Activated T-cell treated with anti-CD3 and anti-CD28 coated beads, Interleukin-2, amount 50 U/mL, for 72 hours (primary cell): ENCODE measurements at places on chromosomes 16 and 17. TPM values are rescaled to one million over a fixed set of nuclear protein-coding genes. Genes with fewer than 3 reads are reported as not detected.

GRCh38 chr16:47375423-47375822 lies 85.4 kb downstream of the ITFG1 start:
- peaks cover 5% of the 10 kb centered on the region for H3K36me3 ChIP-seq
- no peaks in the 10 kb centered on the region for H3K4me1 ChIP-seq
- no peaks in the 10 kb centered on the region for H3K27me3 ChIP-seq
- no peak overlapping the region for H3K27ac ChIP-seq

DNA sequence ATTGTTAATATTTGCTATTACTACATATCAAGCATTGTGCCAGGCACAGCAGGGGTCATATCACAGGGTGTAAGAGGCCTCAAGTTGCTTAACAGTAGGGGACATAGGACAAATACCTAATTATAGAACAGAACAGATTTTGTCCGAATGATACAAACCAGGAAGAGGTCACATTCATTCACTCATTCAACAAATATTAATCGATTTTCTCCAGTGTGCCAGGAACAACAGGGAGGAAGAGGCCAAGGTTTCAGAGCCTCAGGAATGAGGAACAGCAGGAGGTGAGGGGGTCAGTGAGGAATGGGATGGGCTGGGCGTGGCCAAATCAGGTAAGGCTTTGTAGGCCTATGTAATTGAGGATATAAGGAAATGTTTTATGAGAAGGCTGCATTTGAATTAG lies 11.2 kb upstream of the CHST4 start:
- H3K27me3 ChIP-seq, result peaks cover 6% of the 10 kb centered on the region
- no peak overlapping the region for H3K27ac ChIP-seq
- H3K4me3 ChIP-seq, result no peak overlapping the region
- DNase-seq, result no peak
- no peaks in the 10 kb centered on the region for H3K36me3 ChIP-seq
- no peaks in the 10 kb centered on the region for H3K4me1 ChIP-seq

- H3K4me3 ChIP-seq, result no peak overlapping the region
- H3K27me3 ChIP-seq, result no peaks in the 10 kb centered on the region
- H3K4me1 ChIP-seq, result no peaks in the 10 kb centered on the region
These were observed 50.6 kb downstream of the GTF3C1 start for GRCh38 chr16:27498916-27499658.

- H3K27ac ChIP-seq, result peak overlapping the region; percentile 97
- H3K4me1 ChIP-seq, result peaks cover 96% of the 10 kb centered on the region
- H3K4me3 ChIP-seq, result peak overlapping the region; percentile 88
- H3K27me3 ChIP-seq, result no peaks in the 10 kb centered on the region
- peaks cover 5% of the 10 kb centered on the region for H3K36me3 ChIP-seq
- DNase-seq, result peak; percentile 73
These were observed 264.3 kb downstream of the CPPED1 start for GRCh38 chr16:12539185-12539929.

GRCh38 chr16:81275795-81276194 lies 37.3 kb downstream of the BCO1 start:
- H3K27me3 ChIP-seq, result no peaks in the 10 kb centered on the region
- no peak overlapping the region for H3K27ac ChIP-seq
- H3K36me3 ChIP-seq, result no peaks in the 10 kb centered on the region
- H3K4me3 ChIP-seq, result no peak overlapping the region
- DNase-seq, result no peak

DNA sequence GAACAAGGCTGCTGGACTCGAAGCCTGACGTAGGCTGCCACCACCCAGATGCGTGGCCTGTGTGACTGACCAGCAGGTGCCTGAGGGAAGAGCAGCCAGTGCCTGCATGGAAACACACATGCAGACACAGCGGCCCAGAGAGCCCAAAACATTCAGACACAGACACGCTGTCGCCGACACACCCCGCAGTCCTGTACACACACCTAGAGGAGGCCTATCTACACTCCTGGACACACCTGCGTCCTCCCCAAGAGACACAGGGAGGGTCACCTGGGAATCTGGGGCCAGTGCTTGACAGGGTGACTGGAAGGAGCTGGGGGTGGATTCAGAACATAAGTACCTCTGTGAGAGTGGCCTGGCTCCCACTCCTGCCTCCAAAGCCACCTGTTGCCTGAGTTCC lies 6.1 kb upstream of the TSPOAP1 start:
- peaks cover 39% of the 10 kb centered on the region for H3K36me3 ChIP-seq
- DNase-seq, result peak; percentile 33
- peak overlapping the region; percentile 89 for H3K4me3 ChIP-seq
- H3K27ac ChIP-seq, result peak overlapping the region; percentile 99
- H3K27me3 ChIP-seq, result no peaks in the 10 kb centered on the region

- no peaks in the 10 kb centered on the region for H3K4me1 ChIP-seq
- no peak for DNase-seq
- no peak overlapping the region for H3K4me3 ChIP-seq
- H3K36me3 ChIP-seq, result no peaks in the 10 kb centered on the region
These were observed 64.7 kb downstream of the KCNJ18 start for GRCh38 chr17:21756856-21757619.

DNA sequence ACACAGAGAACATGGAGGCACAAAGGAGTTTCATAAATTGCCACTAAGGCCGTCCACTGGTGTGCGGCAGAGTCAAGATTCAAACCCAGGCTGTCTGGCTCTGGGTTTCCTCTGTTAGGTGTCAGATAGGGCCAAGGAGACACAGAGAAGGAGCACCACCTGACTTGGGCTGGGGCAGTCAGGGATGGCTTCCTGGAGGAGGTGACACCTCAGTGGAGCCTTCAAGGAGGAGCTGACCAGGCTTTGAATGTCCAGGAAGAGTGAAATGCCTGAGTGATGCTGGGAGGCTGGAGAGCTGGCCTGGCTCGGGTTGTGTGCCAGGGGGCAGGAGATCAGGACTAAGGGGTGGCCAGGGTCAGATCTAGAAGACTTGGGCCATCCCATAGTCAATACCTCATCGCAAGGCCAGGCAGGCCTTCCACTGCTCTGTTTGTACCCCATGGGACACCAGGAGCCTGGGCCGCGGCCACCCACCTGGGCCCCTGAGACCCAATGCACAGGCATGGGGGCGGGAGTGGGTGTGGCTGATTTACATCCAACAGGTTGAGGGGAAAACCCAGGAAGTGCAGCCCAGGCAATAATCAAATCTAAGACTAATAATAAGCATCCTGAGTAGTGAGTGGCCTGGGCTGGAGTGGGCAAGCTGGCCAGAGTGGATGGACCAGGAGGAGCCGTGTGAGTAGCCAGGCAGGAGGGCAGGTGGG lies 73.7 kb downstream of the USP22 start:
- H3K27me3 ChIP-seq, result peaks cover 6% of the 10 kb centered on the region
- H3K4me3 ChIP-seq, result no peak overlapping the region
- no peak for DNase-seq
- H3K36me3 ChIP-seq, result no peaks in the 10 kb centered on the region

- no peak overlapping the region for H3K27ac ChIP-seq
- DNase-seq, result no peak
- H3K4me3 ChIP-seq, result no peak overlapping the region
- H3K36me3 ChIP-seq, result no peaks in the 10 kb centered on the region
- peaks cover 8% of the 10 kb centered on the region for H3K4me1 ChIP-seq
- no peaks in the 10 kb centered on the region for H3K27me3 ChIP-seq
These were observed 51.5 kb upstream of the ZNF469 start for GRCh38 chr16:88330971-88331890.

GRCh38 chr17:22409160-22409751 lies 716.9 kb downstream of the KCNJ18 start:
- no peak overlapping the region for H3K4me3 ChIP-seq
- H3K27me3 ChIP-seq, result no peaks in the 10 kb centered on the region
- DNase-seq, result no peak
- H3K36me3 ChIP-seq, result peaks cover 12% of the 10 kb centered on the region
- no peak overlapping the region for H3K27ac ChIP-seq

DNA sequence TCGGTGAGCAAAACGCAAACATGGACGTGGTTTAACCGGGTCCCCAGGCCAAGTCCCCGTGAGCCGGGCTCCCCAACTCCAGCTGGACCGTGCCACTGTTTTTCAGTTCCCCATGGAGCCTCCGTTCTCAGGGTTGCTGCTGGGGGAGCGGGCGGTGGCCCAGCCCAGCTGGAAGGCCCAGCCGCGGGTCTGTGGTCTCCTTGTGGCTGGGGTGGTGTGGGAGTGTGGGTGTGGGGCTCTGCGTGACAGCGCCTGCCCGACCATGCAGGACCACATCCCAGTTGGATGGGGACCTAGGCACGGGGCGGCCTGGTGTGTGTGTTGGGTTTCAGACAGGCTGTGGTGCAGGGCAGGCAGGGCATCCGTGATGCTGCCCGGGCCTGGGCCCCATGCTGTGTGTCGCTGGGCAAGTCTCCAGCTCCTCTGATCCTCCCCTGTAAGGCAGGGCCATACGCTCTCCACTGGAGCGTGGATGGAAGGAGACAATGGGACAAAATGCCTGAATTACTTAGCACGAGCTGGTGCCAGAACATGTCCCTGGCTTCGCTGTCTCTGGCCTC lies 40.3 kb downstream of the COX4I1 start:
- H3K36me3 ChIP-seq, result no peaks in the 10 kb centered on the region
- peaks cover 34% of the 10 kb centered on the region for H3K27me3 ChIP-seq
- DNase-seq, result no peak
- no peak overlapping the region for H3K4me3 ChIP-seq
- H3K27ac ChIP-seq, result no peak overlapping the region

- H3K4me1 ChIP-seq, result peaks cover 5% of the 10 kb centered on the region
- H3K4me3 ChIP-seq, result no peak overlapping the region
- DNase-seq, result no peak
- peak overlapping the region; percentile 3 for H3K27ac ChIP-seq
- no peaks in the 10 kb centered on the region for H3K27me3 ChIP-seq
These were observed 4.0 kb downstream of the STXBP4 start for GRCh38 chr17:54972406-54973138.

DNA sequence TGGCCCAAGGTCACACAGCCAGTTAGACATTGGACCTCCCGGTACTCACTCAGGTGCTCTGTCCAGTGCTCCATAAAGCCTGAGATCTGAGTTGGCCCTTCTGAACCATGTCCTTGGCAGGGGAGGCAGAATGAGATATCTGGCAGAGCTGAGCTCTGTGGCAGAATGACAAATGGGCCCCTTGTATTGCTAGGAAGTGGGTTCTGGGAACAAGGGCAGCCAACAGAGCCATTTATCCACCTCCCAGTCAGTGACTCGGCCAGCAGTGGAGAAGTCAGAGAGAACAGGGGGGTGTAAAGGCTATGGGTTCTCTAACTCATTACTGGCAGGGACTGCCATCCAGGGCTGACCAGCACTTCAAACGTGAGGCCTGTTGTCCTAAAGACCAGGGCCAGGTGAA lies 117.1 kb upstream of the NLRP1 start:
- no peak for DNase-seq
- H3K27ac ChIP-seq, result no peak overlapping the region
- H3K27me3 ChIP-seq, result peaks cover 37% of the 10 kb centered on the region
- no peaks in the 10 kb centered on the region for H3K36me3 ChIP-seq
- H3K4me3 ChIP-seq, result no peak overlapping the region

DNA sequence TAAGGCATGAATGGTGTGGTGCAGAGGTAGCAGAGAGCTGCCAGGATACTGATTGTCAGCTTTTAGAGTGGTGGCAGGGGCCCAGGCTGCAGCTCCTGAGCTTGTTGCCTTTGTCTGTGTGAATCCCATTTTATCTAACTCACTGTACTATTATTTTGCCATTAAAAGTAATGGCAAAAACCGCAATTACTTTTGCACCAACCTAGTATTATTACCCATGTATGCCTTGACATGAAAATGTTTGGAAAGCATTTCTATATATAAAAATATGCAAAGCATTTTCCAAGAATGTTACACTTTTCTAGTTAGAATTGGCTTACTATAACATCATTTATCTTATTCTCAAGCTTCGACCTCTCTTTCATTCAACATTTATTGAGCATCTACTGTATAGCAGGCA lies 308.1 kb upstream of the MYOCD start:
- H3K27ac ChIP-seq, result no peak overlapping the region
- H3K27me3 ChIP-seq, result no peaks in the 10 kb centered on the region
- DNase-seq, result no peak
- no peaks in the 10 kb centered on the region for H3K4me1 ChIP-seq
- H3K36me3 ChIP-seq, result no peaks in the 10 kb centered on the region
- H3K4me3 ChIP-seq, result no peak overlapping the region

- DNase-seq, result no peak
- no peak overlapping the region for H3K4me3 ChIP-seq
- no peaks in the 10 kb centered on the region for H3K36me3 ChIP-seq
- H3K27me3 ChIP-seq, result peaks cover 5% of the 10 kb centered on the region
These were observed 1.4 kb upstream of the PITPNA start for GRCh38 chr17:1563786-1564613.

- H3K27ac ChIP-seq, result no peak overlapping the region
- peaks cover 71% of the 10 kb centered on the region for H3K27me3 ChIP-seq
- H3K4me1 ChIP-seq, result peaks cover 15% of the 10 kb centered on the region
- H3K36me3 ChIP-seq, result no peaks in the 10 kb centered on the region
These were observed 744 bp downstream of the JPH3 start for GRCh38 chr16:87602821-87603683.

DNA sequence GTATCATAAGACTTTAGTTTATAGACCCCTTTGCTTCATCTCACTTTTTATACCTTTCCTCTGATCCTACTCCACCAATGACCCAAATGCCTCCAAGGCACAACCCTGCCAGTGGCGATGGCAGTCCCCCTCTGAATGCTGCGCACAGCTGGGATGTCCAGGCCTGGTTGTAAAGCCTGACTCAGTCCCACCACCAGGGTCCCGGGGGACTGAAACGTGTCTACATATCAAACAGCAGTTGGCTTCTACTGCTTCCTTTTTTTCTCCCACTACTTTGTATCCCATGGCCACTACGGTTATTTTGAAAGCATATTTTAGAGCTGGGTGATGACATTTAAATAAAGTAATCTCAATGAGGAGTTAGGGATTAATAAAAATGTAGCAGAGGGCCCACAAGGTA lies 329.8 kb upstream of the PSMD7 start:
- DNase-seq, result no peak
- no peak overlapping the region for H3K4me3 ChIP-seq
- no peak overlapping the region for H3K27ac ChIP-seq
- H3K4me1 ChIP-seq, result no peaks in the 10 kb centered on the region
- H3K36me3 ChIP-seq, result no peaks in the 10 kb centered on the region

DNA sequence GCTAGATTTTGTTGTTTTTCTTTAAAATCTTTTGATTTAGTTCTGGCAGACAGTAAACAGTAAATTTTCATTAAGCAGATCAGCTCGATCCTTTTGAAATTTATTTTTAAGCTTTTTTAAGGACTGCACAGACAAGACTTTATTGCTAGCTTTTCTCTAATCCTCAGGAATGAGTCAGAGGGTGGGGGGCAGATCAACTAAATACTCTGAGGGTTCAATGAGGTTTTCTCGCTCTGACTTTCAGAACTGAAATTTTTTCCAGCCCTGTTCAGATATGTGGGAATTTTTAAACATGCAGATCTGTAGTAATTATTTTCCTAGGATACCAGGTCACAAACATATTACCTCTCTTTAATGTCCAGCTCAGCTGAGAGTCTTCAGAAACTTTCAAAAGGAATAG lies 977.2 kb downstream of the CDH11 start:
- no peaks in the 10 kb centered on the region for H3K27me3 ChIP-seq
- H3K27ac ChIP-seq, result no peak overlapping the region
- no peak overlapping the region for H3K4me3 ChIP-seq
- no peaks in the 10 kb centered on the region for H3K4me1 ChIP-seq

- no peaks in the 10 kb centered on the region for H3K27me3 ChIP-seq
- no peaks in the 10 kb centered on the region for H3K4me1 ChIP-seq
- no peaks in the 10 kb centered on the region for H3K36me3 ChIP-seq
- H3K27ac ChIP-seq, result no peak overlapping the region
These were observed 900.0 kb upstream of the GOT2 start for GRCh38 chr16:59634004-59634579.

Gene CHST5
- total RNA-seq, result 0.82 TPM

Gene KRTAP4-9
- not detected for total RNA-seq

Gene ZNF19
- total RNA-seq, result 4.5 TPM

Gene SEPTIN1
- total RNA-seq, result 233 TPM

Gene TEKT1
- not detected for total RNA-seq

Gene ORAI3
- total RNA-seq, result 13.6 TPM

Gene AGRP
- total RNA-seq, result not detected
